ENCODE measurements at places on chromosomes 6 and 20.

- no peak for DNase-seq
Measured at GRCh38 chr20:56625837-56626236, 3.3 kb upstream of the TFAP2C start.

GRCh38 chr20:62808211-62808865, 3.7 kb downstream of the OGFR start:
- peak; percentile 68 for DNase-seq

DNA sequence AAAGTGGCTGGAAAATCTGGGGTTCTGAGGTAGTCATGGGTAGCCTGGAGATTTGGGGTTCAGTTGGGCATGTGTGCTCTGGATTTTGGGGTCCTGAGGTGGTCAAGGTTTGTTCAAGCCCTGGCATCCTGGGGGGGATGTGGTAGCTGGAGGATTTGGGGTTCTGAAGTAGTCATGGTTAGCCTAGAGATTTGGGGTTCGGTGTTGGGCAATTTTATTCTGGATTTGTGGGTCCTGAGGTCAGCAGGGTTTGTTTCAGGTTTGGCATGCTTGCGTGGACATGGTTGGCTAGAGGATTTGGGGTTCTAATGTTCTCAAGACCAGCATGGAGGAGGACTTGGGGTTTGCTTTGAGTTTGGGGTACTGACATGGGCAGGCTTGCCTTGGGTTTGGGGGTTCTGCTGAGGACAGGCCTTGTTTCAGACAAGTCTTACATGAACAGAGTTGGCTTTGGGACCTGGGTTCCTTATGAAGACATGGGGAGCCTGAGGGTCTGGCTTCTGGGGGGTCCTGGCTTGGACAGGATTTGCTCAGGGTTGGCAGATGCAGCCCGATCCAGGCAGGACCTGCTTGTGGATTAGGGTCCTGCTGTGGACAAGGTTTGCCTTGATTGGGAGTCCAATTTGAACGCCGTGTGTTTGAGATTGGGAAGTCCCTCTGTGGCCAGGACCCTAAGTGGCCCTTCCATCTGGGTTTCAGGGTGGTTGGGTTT, 906 bp downstream of the ANKRD60 start:
- no peak for DNase-seq

GRCh38 chr6:159908535-159908934, 17.7 kb downstream of the MAS1 start:
- no peak for DNase-seq

DNA sequence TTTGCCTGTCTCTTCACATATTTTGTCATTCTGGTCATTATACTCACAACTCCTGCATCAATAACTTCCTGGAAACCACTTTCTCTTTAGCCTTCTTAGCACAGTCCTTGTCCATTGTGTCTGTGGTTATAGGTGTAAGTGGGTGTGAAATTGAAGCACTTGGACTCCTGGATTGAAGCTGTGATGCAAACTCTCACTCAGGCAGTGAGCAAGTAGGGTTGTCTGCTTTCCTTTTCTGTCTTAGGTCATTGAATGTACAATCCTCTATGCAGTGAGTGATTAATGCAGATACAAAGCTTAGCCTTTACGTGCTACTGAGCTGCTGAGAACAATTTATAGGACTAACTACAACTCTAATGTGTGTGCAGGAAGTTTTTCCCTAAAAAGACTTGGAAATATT, 54.8 kb downstream of the ADGRB3 start:
- no peak for DNase-seq

DNA sequence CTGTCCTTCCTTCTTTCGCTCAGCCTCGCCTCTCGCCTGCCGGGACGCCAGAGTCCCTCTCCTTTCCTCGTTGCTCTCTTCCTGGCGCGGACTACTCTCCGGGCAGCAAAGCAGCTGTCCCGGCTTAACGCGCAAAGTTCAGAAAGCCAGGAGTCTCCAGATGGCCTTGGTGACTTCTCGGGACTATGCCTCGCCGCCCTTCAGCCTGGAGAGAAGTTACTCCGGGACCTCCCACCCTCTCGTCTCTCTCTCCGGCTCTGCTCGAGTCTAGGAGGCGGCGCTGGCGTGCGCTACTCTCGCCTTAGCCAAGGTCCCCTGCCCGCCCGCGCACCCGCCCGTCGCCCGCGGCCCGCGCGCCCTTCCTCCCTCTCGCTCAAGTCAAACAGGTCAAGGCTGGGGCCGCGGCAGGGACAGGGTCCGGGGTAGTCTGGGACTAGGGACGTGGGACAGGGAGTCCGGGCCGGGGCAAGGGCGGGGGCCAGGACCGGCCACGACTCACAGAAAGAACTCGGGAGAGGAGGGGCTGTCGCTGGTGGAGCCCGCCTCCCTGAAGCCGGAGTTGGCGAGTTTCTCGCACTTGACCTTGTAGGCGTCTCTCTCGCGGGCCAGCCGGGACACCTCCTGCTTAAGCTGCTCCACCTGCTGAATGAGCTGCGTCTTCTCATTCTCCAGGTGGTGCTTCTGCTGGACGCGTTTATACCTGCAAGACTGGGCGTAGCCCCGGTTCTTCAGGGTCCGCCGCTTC, 1.5 kb downstream of the MAFB start:
- no peak for DNase-seq

DNA sequence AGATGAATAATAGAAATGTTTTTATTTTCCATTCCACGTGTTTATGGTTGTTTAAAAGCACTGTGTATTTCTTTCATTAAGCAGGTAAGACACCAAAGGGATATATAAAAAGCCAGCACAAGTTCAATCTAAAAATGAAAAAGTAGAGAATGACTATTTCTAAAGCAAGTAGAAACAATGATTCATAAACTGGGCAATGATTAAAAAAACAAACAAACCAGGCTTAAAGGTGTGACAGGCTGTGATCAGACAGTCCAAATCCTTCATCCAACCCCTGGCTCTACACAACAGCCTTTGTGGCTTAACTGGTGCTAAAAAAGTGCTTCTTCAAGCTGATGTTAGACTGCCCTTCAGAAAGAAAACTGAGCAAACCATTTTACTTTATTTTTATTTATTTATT, 45.7 kb upstream of the TSHZ2 start:
- no peak for DNase-seq

DNA sequence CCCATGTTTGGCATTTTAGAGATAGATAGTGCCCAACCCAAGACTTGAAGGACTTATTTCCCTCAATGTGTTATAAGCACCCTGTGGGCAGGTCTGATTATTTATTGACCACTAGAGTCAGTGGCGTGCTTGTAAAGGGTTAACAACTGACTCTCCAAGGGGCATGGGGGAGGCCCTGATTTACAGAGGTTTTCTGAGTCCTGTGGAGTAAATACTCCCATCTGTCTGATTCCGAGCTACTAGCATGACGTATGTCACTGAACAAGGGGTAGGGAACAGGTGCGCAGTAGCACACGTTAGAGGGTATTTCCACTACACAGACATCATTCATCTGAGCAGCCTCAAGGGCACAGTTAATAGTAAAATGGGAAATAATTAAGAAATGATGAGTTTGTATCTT, 17.4 kb upstream of the TRAM2 start:
- no peak for DNase-seq

Data from HL-60 (cell line).